ENCODE measurements at places on chromosomes 7 and 10.

DNA sequence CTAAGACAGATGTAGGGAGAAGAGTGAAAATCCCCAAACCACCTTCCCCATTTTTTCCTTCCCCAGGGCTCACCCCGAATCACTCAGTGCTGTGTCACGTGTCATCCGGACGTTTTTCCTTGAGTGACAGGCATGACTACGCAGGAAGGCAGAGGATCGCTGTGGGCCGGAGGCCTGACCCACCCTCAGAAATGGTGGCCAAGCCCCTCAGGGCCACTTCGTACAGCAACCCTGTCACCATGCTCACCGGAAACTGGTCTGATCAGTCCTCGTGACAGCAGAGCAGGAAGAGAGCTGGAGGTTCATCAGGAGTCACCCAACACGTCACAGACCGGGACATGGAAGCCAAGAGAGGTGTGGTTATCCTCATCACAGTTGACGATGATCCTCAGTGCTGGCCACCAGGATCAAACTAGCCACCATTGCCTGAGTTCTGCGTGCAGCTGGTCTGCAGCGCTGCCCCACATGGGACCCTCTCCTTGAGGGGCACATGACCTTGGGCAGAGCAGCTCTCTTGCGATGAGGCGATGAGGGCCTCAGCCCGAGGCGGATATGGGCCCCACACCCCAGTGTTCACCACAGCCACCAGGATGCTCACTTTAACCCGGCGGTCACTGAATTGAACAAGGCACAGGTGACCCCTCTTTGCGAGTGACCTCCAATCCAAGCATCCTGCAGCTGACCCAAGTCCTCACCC lies 99.3 kb upstream of the INSIG1 start:
- peaks cover 4% of the 10 kb centered on the region for H3K27me3 ChIP-seq
- no peaks in the 10 kb centered on the region for H3K4me1 ChIP-seq
- peaks cover 1% of the 10 kb centered on the region for H3K36me3 ChIP-seq
- H3K27ac ChIP-seq, result no peak overlapping the region

DNA sequence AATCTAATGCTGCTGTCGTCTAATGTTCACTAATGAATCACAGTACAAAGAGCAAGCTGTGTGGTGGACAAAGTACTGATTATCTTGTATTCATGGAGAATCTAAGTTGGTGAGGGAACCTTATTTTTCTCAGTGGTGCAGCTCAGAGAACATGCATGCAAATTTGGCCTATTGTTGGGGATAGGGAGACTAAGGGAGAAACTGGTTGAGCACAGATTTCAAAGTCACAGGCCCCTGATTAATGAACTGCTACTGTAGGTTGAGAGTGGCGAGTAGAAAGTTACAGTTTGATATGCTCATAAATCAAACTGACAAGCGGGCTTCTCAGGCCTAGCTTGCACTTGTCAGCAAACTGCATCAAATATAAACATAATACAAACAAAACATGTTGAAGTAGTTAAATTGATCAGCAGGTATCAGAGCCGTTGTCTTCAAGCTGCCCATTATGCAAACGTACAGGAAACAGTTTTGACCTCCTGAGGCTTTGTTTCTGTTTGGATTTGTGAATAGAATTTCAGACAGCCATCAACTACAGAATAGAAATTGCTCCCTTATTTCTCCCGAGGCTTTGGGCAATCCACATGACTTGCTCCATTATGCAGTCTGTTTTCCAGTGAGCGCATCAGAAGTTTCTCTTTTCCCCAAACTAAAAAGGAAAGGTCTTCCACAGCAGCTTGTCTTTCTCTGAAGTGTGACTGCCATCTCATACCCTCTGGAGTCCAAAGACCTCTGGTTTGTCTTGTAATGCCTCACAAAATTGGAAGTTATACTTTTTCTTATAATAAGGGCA lies 215.8 kb downstream of the FOXP2 start:
- H3K4me3 ChIP-seq, result no peak overlapping the region
- no peak for DNase-seq
- no peaks in the 10 kb centered on the region for H3K36me3 ChIP-seq

DNA sequence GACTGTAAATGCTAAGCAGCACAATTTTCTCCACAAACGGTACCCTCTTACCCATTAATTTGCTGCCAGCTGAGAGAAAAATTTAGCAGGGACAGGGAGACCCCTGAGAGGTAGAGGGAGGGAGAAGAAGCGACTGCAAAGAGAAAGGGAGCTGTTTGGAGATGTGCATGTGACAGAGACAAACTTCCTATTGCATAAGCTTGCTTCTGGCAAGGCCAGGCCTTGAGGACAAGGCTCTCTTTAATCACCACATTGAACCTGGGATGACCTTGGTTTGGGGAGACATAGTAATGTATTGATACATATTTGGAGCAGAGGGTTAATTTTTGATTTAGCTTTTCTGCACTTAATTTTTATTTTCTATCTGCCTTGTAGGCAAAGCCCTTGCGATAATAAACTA lies 31.1 kb upstream of the HIBADH start:
- H3K36me3 ChIP-seq, result no peaks in the 10 kb centered on the region
- H3K27ac ChIP-seq, result no peak overlapping the region
- H3K4me3 ChIP-seq, result no peak overlapping the region

GRCh38 chr10:73758704-73759511 lies 14.7 kb downstream of the SEC24C start:
- peak overlapping the region; percentile 58 for H3K4me3 ChIP-seq
- H3K4me1 ChIP-seq, result peaks cover 34% of the 10 kb centered on the region
- H3K27ac ChIP-seq, result peak overlapping the region; percentile 82
- no peak for DNase-seq

DNA sequence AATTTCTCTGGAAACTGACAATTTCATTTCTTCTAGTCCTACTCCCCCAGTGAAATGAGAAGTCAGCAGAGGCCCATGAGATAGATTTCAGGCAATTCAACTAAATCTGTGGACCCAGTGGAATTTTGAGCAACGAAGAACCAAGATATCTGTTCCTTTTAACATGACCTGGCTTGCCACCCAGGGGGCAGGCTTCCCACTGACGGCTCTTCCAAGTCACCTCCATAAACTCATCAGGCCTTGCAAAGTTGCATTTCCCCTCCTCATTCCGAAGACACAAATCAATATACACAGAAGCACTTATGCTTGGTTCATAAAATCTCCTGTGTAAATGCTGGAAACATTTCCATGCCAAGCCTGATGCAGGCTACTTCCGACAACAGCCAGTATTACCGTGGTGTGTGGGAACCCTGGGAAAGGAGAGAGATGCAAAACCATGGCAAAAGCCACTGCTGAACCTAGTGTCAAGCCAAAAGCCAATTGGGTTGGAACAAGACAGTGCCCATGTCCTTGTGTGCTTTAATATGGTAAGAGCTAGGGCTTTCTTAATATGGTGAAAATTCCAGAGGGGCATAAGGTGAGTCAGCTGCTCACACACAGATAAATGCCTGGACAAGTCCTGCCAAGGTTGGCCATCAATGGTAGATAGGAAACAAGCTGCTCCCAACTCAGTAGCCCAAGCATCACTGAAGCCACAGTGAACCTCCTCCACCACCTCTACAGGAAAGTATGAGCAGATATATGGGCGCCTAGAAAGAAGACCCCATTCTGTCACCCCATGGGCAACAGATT lies 1.6 kb downstream of the FRMD4A start:
- no peak overlapping the region for H3K4me3 ChIP-seq
- no peaks in the 10 kb centered on the region for H3K36me3 ChIP-seq
- DNase-seq, result no peak
- H3K27ac ChIP-seq, result no peak overlapping the region
- H3K4me1 ChIP-seq, result peaks cover 3% of the 10 kb centered on the region
- H3K27me3 ChIP-seq, result peaks cover 27% of the 10 kb centered on the region

DNA sequence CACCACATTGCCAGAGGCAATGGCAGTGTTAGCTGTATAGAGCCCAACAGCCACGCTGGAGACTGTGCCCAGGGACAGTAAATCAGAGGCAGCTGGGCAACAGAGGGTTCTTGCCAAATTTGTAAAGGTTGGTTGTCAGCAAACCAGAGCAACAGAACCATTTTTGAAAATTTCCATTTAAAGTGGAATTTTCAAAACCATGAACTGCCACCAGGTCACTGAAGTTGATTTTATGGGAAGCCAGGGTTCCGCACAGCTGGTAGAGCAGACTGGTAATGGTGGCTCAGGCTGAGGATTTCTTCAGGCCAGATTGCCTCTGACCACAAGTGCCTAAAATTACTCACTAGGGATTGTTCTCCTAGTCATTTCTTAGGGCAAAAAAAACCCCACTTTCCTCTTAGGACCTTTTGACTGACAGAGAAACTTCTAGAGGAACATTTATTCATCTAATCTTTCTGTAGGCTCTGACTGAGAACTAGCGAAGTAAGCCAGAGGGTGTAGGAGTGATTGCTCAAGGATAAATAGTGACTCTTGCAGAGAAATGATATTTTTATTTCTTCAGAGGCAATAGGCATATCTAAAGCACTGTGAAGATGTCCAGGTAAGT lies 342.4 kb downstream of the BBS9 start:
- no peaks in the 10 kb centered on the region for H3K27me3 ChIP-seq
- no peak overlapping the region for H3K4me3 ChIP-seq
- H3K27ac ChIP-seq, result no peak overlapping the region
- H3K36me3 ChIP-seq, result no peaks in the 10 kb centered on the region

- no peaks in the 10 kb centered on the region for H3K27me3 ChIP-seq
- H3K36me3 ChIP-seq, result no peaks in the 10 kb centered on the region
- DNase-seq, result no peak
- no peak overlapping the region for H3K27ac ChIP-seq
- peaks cover 4% of the 10 kb centered on the region for H3K4me1 ChIP-seq
These were observed 102.6 kb upstream of the PFKP start for GRCh38 chr10:2964632-2965296.

DNA sequence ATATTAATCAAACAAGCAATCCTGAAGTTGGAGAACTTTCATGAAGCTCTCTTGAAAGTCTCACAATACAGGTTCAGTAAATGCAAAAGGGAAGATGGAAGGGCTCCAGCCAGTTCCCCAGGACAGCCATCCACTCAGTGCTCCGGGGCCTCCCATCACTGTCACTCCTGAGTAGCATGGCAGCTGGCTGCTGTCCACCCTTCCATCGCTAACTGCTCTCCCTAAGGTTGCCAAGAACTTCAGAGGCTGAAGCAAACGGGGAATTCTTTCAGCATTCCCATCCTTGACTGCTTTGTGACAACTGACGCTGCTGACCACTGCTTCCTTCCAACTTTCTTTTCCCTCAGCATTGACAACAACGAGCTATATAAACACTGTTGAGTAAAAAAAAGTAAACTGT lies 69.1 kb downstream of the VPS41 start:
- no peak overlapping the region for H3K4me3 ChIP-seq
- no peak for DNase-seq
- no peaks in the 10 kb centered on the region for H3K27me3 ChIP-seq
- no peaks in the 10 kb centered on the region for H3K36me3 ChIP-seq
- H3K27ac ChIP-seq, result no peak overlapping the region

DNA sequence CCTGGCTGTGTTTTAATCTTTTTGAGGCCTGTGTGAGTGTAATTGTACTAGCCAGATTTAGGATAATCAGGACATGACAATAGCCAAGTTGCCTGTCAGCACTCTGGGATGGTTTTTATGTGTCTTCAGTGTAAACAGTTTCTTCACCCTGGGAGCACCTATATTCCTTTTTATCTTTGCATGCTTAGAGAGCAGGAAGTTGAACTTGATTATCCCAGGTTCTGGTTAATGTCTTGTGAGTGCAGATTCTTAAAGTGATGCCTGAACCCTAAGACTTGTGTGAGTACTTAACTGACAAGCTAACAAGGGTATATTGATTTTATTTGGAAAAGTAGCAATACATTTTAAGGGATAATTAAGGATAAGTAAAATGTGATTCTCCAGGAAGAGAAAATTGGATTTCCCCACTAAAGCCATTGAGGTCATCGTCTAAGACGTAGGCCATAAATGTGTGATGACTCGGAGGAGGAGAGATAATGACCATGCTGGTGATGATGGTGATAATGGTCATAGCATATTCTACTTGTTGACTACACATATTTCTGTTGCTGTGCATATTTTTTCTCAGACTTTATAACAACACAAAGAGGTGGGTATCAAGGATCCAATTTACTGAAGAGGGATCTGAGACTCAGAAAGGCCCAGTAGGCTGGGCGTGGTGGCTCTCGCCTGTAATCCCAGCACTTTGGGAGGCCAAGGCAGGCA lies 234.7 kb downstream of the CAMK1D start:
- H3K27me3 ChIP-seq, result no peaks in the 10 kb centered on the region
- peaks cover 6% of the 10 kb centered on the region for H3K36me3 ChIP-seq
- no peak overlapping the region for H3K4me3 ChIP-seq
- H3K27ac ChIP-seq, result no peak overlapping the region

DNA sequence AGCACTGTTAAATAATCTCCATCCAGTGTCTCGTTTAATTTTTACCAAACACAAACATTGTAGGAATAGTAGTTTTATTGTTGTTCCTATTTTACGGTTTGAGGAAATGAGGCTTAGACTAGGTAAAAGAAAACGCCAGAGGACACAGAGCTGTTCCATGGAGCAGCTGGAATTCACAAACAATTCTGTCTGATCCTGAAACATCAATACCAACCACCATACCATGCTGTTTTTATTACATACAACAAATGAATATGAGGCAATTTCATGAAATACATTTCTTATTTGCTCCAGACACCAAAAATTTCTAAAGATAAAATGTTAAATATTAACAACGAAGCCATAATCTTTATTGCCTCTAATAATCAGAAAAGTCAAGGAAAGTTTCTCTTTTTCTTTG lies 9.4 kb downstream of the MALRD1 start:
- no peaks in the 10 kb centered on the region for H3K4me1 ChIP-seq
- no peak for DNase-seq
- H3K36me3 ChIP-seq, result no peaks in the 10 kb centered on the region
- no peak overlapping the region for H3K4me3 ChIP-seq

DNA sequence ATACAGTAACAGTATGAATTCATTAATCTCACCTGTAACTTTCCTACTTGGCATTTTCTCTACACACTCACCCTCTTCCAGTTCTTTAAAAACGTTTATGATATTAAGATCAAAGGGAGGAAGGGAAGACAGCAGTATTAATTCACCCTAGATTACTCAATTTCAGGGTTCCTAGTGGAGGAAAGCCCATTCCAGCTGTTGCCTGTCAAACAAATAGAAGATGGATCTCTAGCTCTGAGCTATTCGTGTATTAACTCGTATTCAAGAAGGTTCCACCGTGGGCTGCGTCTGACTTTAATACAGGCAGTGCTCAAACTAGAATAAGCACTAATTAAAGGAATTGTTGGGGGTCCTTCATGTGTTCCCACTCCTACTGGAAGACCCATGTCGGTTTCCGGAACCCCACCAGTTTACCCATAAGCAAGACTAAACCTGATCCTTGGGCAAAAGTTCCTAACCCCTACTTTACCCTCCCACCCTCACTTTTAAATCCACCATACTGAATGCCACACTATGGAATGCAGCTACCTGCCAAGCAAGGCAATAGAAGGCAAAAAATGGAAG lies 2.1 kb downstream of the NANOS1 start:
- peaks cover 18% of the 10 kb centered on the region for H3K36me3 ChIP-seq
- H3K4me1 ChIP-seq, result peaks cover 14% of the 10 kb centered on the region
- H3K4me3 ChIP-seq, result peak overlapping the region; percentile 28
- no peak overlapping the region for H3K27ac ChIP-seq

Measured in activated naive CD8-positive, alpha-beta T cell treated with anti-CD3 and anti-CD28 coated beads, Interleukin-2, amount 10 ng/mL, durations not matched to agents 7 days and 5 days (primary cell).